NB4 (cell line): ENCODE measurements at places on chromosomes 16 and 17.

- peak; percentile 82 for DNase-seq
Observed at GRCh38 chr17:45293413-45294211, 23.2 kb downstream of the MAP3K14 start.

GRCh38 chr17:34006126-34006525, 249.0 kb upstream of the CCL2 start:
- DNase-seq, result no peak

DNA sequence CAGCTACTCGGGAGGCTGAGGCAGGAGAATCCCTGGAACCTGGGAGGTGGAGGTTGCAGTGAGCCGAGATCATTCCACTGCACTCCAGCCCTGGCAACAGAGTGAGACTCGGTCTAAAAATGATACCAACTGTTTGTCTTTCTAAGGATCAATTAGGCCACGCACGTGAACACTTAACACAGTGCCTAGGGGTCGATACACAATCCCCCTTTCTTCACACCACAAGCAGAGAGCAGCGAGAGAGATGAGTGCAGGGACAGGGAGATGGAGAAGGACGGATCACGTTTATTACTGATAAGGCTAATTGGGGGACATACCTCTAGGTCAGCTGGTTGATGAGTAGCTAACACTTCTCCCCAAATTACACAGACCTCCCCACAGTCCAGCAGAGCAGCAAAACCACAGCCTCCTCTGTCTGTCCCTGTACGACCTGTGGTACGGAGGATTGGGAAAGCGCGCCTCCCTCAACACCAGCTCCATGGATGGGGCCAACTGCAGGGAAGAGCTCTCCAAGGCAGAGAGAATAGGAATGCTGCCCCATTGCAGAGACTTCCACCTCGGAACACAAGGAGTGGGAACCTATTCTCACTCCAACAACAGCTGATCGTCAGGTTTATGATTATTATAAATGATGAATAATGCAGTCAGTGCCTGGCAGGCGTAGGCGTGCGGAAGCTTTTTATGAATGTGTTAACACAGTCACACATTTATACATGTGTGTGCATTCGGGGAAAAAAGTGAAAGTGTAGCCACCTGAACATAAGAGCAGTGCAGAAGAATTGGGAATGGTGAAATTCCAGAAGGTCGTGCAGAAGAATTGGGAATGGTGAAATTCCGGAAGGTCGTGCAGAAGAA, 155.1 kb downstream of the C16orf95 start:
- peak; percentile 57 for DNase-seq

DNA sequence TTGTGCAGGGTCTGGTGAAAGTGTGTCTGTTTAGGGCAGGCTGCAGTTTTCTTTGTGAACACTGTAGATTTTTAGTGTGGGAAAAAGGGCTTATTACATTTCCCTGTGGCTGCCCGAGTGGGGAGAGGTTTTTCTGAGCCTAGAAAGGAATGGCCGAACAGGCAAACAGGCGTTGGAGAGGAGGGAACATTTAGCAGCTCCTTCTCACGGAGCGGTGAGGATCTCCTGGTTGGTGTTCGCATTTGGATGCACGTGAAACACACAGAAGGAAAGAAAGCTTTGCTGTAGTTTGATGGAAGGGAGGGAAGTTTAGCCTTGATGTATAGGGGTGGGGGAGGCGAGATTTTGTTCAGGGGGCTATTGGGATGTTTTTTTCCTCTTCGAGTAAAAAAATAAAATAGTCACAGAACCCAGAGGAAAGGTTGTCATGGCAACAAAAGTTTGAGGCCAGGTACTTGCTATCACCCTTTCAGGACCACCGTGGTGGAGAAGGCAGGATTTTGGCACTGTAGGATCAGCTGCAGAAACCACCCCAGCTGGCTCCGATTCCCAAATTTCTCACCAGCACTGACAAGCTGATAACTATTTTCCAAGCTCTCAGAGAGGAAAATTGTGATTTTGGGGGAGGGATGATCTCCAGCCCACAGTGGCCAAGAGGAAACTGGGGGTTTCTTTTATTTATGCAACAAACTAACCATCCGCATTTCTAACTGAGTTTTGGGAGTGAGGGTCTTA, 3.5 kb downstream of the GSG1L start:
- no peak for DNase-seq

DNA sequence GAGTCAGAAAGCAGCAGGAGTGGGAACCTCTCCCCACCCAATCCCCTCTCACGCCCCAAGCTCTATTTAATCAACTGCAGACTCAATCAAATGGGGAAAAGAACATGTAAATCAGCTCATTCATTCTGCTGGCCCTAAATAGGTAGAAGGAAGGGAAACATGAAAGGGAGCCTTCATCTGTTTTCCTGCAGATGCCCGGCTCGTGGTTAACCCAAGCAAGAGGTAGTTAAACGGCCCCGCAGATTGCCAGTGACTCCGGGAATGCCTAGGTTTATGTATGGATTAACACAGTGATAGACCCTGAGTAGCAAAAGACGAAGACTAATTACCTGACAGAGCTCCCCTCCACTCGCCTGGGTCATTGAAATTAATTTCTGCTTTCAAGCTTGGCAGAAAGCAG, 542.0 kb downstream of the WWOX start:
- DNase-seq, result no peak

- DNase-seq, result no peak
Observed at GRCh38 chr17:55314061-55314783, 49.5 kb downstream of the HLF start.

GRCh38 chr17:27667656-27668487, 36.9 kb downstream of the LGALS9 start:
- no peak for DNase-seq

DNA sequence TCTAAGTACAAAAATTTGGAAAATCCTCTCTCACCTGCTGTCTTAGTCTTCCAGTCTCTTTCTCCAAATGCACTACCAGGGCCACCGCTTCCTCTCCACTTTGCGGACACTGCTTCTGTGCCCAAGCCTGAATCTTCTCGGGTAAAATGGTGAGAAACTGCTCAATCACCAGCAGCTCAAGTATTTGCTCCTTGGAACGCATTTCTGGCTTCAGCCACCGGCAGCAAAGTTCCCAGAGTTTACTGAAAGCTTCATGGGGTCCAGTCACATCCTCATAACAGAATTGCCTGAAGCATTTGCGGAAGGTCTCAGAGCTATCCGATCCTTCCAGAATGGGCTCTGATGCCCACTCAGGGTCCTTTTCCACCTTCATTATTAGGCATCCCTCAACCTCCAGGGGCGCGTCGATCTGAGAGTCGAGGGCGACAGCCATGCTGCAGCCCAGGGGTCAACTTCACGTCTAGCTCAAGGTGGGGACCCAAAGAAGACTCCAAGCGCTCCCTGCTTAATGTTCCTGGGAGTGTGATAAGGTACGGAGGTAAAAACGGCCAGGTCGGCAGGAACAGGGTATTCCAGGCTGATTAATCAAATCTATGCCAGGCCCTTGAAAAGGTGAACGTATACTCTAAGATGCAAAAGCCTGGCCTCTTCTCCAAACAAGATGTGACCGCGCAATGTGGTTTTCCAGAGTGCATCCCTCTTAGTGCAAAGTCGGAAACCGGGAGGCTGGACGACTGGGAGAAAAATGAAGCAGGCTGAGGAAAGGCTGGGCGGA, 763 bp downstream of the ZKSCAN2 start:
- DNase-seq, result peak; percentile 46

GRCh38 chr16:896261-897199, 74.3 kb downstream of the LMF1 start:
- DNase-seq, result no peak

GRCh38 chr16:11990702-11991390, 14.3 kb downstream of the SNX29 start:
- DNase-seq, result no peak

DNA sequence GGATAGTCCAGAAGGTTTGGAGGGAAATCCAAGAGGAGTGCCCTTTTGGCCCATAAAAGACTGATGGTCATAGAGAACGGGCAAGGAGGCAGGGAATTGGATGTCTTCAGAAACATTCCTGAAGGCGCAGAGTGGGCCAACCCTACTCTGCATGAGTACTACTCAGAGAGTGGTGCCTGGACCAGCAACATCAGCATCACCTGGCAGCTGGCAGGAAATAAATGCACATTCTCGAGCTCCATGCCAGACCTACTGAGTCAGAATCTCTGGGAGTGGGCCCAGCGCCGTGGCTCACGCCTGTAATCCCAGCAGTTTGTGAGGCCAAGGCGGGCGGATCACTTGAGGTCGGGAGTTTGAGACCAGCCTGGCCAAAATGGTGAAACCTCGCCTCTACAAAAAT, 27.1 kb upstream of the SLC39A11 start:
- no peak for DNase-seq

- no peak for DNase-seq
Observed at GRCh38 chr17:71725811-71726210, 395.0 kb upstream of the SOX9 start.

DNA sequence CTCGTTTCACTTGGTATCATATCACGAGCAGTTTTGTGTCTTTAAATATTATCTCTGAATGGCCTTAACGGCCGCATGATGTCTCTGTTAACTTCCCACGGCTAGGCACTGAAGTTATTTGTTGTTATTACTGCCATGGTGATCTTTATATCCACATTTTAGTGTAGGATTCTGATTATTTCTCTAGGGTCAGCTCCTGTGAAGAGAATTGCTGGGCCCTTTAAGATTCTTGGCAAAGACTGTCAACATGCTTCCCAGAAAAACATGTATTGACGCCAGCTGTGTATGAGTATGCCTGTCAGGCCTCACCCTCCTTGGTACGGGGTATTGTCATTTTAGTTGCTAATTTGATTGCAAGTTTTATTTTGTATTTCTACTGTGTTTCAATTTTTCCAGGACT, 263.5 kb downstream of the SNX29 start:
- no peak for DNase-seq

GRCh38 chr16:20610211-20610891, 34.2 kb upstream of the ACSM2B start:
- no peak for DNase-seq

GRCh38 chr16:18811925-18812324, 10.6 kb upstream of the ARL6IP1 start:
- no peak for DNase-seq

GRCh38 chr16:57133031-57133430, 40.6 kb downstream of the CPNE2 start:
- no peak for DNase-seq

GRCh38 chr17:57020208-57020607, 42.3 kb downstream of the SCPEP1 start:
- no peak for DNase-seq

- DNase-seq, result no peak
Observed at GRCh38 chr17:41184480-41184961, at the start of gene KRTAP4-1. Gene KRTAP4-1, minus strand, starts transcription at chr17:41184911. Its CDS starts 57 bp downstream, at chr17:41184854.

DNA sequence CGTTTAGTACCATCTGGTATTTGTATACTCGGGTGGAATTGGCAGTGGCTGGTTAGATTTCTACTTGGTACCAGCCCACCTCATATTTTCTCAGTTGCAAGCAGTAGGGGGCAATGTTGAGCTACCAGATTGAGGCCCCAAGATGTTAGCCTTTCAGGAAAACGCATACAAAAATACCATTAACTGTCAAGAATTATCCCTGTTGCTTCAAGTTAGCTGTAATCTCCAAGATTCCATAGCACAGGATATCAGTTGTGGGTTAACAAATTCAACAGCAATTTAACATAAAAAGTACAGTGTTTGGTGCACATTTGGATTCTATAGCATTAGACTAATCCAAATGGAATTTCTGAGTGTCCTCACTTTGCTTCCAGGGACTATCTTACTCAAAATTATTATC, 188.2 kb downstream of the FTO start:
- peak; percentile 86 for DNase-seq

DNA sequence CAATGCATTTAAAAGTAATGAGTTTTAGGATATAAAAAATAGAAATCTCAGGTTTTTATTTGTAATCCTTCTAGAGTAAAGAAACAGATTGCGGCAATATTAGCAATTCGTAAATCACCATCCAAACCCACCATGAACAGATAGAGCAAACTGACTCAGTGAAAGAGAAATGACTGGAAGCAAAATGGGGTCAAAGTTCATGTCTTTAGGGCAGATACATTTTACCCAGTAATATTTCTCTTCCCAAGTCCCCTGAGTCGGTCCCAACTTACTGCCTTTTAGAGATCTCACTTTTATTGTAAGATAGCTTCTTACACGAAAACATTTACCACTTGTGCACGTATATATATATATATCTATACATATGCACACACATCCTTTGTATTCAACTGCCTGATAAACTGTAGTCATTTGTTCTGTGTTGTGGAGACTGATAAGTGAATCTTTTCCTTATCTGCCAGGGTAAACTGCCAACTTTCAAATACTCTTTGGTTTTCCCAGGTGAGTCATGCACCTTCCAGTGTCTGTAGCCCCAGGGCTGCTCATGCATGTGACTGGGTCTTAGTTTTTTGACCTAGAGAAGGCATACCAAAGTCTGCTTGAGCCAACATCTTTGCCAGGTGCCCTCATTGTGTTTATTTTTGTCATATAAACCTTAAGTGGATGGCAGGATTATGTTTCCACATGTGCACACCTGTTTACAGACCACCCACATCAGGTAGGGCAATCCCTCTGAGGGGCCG, 7.8 kb upstream of the IRF8 start:
- DNase-seq, result no peak

- peak; percentile 51 for DNase-seq
Observed at GRCh38 chr17:81371910-81372760, 23.1 kb upstream of the BAHCC1 start.

DNA sequence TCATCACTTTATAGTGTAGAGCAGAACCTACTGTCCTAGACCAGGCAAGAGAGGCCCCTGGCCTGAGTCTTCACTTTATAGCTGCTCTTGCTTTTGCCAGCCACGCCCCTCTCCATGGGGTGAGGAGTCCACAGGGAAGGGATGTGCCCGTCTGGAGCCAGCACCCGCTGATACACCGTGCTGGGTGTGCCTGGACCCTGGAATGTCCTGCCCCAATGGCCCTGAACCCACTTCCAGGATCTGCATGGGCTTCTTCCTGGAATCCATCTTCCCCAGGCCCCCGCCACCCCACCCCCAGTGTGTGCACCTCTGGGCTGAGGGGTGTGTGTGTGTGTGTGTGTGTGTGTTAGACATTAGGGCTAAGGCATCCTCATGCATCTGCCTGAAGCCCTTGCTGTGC, 44.9 kb downstream of the MEOX1 start:
- no peak for DNase-seq

DNA sequence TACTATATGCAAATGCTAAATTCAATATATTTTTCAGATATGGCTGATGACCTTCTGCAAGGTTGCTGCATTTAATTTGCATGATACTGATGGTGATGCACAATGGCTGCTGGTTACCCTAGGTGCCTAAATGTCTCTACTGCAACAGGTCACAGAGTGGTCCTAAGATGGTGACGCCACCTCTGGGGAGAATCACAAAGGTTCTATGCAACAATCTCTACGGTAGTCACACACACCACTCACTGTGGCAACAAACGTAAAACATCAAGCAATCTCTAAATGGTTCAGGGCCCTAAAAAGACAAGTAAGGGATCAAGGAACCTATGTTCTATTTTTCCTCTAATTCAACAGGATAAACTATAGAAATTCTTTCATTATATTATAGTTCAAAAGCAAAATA, 293.3 kb downstream of the CEP112 start:
- no peak for DNase-seq

DNA sequence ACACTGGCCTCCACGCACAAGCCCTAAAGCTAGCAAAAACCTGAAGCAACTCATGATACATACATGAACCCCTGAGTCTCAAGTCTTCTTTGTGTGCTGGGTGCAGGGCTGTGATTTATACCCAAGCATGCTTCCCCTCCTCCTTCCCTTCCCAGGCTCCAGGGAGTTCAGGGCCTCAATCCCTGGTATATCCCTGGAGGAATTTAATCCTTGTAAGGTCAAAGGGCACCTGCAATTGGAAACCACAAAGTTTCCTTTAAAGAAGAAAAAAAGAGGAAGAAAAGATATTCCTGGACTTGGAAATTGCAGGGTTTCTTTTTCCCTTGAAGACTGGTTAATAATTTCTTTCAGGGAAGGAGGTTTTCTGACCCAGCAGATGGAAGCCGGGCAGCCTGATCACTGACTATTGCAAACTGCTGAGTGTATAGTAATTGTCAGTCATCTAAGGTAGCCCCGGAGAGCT, 182.3 kb downstream of the AATF start:
- no peak for DNase-seq
